ENCODE measurements at places on chromosomes 3 and 15.

- peak; percentile 37 for DNase-seq
Measured at GRCh38 chr15:58387130-58387529, 44.7 kb upstream of the LIPC start.

DNA sequence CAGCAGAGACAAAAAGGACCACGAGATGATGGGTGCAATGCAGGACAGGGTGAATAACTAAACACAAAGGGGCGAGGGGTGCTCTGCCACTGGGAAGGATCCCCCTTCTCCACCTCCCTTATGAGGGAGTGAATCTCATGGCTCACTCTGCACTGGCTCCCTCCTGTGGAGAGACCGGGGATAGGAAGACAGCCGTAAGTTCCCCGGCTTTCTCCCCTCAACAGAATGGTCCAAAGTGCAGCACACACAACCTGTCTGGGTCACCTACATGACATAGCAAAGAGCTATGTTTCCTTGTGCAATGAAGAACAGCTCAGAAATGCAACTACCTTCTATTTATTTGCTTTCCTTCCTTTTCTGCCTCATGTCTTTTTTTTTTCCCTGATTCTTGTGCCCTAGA lies 7.8 kb upstream of the ACSBG1 start:
- DNase-seq: peak; percentile 20

DNA sequence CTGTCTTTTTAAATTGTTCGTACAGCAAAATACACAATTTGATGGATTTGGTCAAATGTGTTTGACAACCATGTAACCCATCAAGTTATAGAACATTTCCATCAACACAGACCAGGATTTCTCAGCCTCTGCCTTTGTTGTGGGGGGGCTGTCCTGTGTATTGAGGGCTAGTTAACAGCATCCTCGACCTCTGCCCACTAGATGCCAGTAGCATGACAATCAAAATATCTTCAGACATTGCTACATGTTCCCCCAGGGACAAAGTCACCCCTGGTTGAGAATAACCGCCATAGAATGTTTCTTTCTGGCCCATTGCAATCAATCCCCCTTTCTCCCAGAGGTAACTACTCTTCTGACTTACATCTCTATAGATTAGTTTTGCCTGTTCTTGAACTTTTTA lies 310.1 kb upstream of the RGMA start:
- no peak for DNase-seq

DNA sequence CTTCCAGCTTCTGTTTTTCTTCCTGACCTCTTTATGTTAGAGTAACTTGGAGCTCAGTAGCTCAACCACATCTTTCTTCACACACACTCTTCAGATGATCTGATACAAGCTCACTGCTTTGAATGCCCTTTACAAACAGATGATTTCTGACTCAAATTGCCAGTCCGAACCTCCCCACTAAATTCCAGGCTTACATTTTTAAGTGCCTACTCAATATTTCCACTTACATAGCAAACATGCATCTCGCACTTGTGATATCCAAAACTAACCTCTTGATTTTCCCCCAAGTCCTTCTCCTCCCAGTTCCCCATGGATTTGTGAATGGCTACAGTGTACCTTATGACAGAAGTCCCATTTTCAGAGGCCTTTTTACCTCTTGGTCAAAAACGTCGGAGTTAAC lies 139.1 kb downstream of the GBE1 start:
- no peak for DNase-seq
